Stimulated activated CD4-positive, alpha-beta T cell treated with anti-CD3 and anti-CD28 coated beads, Interleukin-1b, Interleukin-23, amount 100 ng/mL, for 4 hours (primary cell): ENCODE measurements at places on chromosomes 3 and 15.
A peak's percentile ranks its signal among the peaks of the same experiment; 100 is the strongest.

DNA sequence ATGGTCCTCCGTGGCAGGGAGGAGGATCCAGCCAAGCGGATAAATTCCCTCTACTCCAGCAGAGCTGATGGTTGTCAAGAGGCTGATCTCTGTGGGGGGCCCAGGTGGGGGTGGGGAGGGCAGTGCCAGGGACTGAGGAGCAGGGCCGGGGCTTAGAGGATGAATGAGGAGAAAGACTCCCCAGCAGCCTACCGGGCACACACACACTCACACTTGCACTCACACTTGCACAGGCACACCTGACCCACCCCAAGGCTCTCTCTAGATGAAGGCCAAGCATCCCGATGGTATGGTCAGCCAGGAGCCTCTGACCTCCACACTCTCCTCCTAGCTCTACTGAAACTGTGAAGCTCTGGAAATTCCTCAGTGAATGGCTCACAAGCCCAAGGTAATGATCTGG is 131.3 kb upstream of the PRR20G start:
- no peak for DNase-seq

DNA sequence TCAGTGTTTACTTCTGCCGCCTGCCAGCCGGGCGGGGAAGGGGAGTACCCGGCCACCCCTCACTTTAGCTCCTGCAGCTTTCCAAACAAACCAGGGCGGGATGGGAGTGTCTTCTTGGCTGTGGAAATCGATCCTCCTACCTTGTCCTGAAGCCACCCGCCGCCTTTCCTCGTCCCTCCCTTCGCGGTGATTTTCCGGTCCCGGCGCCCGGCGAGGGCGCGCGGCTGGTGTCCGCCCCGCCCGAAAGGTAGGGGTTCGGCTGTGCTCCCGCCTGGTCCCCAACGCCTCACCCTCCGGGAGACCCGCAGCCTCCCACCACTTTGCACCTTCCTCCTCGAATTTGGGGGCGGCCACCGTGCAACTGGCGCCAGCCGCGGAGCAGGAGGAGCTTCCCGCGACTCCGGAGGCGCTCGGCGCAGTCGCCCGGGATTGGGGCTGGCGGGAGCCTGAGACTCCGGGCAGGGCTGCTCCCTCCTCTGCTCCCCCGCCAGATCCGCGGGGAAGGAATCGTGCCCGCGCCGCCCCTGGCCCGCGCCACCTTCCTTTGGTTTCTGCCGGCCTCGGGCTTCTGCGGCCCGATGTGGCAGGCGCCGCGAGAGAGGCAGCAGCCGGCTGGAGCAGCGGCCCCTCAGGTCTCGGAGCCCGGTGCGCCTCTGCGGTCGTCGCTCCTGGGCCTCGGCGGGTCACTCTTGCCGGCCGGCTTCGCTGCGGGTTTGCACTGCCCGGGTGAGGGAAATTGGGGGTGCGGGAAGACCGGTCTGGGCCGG is 30.7 kb upstream of the ST3GAL6 start:
- DNase-seq = peak; percentile 3

GRCh38 chr3:16551342-16551976 is 38.0 kb upstream of the RFTN1 start:
- DNase-seq = no peak

DNA sequence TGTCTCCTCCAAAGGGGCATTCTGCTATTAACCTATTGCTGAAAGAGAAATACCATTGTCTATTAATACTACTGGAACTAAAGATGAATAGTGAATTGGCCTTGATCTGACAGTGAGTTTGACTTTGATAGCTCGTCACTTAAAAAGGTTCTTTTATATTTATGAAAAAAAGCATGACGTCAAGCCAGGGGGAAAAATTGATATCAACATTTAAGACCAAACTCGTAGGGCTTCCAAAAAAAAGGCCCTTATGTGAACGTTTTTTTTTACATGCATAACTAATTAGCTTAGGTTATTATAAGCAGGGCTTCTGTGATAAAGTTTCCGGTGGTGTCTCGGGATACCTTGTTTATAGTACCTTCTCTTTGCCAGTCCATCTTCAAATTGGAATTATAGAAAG is 63.3 kb upstream of the SAMMSON start:
- DNase-seq = no peak

GRCh38 chr3:27025718-27026117 is 343.5 kb downstream of the NEK10 start:
- no peak for DNase-seq

DNA sequence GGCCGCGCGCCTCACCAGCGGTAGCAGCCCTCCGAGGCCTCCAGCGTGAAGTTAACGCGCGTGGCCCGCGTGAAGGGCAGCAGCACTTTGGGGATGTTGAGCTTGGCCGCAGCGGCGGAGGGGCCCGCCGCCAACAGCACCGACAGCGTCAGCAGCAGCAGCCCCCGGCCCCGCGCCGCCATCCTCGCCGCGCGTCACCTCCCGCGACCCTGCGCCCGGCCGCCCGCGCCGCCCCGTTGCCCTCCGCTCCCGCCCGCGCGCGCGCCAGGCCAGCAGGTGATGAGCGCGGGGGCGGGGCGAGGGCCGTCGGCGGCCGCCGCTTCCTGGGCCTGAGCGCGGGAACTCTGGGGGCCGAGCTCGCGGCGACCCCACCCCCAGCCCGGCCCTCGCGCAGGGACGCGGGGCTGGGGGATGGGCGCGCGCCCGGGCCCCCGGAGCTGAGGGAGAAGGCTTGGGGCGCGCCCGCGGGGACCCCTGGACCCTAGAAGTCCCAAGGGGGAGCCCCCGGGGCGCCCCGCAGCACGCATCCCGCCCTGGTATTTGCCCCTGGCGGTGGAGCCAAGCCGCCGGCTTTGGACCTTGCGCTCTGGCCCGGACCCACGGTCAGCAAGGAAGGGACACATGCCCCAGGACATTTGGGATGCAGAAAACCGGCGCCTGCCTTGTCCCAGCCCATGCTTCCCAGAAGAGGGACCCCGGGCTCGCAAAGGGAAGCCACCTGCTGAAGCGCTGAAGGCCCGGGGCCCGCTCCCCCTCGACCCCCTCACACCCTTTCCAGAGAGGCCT is at the start of gene NUP210:
Gene NUP210 (minus strand): TSS at position 278 of the 786 bp plus-strand sequence. CDS start 96 bp downstream, at position 182.
- peak; percentile 27 for DNase-seq

DNA sequence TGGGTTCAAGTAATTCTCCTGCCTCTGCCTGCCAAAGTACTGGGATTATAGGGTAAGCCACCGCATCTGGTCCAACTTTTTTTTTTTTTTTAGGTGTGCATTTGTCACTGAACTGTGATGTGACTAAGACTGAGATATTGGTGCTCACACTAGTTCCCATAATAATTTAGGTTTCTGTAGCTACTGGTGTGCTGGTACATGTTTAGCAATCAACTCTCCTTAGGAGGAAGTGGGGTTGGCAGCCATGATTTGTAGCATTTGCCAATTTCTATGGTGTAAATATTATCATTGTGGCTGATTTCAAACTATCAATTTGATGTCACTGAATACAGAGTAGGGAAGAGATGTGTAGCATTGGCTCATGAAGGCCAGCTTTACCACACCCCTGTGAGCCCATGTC is 372.7 kb downstream of the EDEM1 start:
- no peak for DNase-seq

GRCh38 chr15:64673866-64674265 is 101.5 kb downstream of the RBPMS2 start:
- no peak for DNase-seq

DNA sequence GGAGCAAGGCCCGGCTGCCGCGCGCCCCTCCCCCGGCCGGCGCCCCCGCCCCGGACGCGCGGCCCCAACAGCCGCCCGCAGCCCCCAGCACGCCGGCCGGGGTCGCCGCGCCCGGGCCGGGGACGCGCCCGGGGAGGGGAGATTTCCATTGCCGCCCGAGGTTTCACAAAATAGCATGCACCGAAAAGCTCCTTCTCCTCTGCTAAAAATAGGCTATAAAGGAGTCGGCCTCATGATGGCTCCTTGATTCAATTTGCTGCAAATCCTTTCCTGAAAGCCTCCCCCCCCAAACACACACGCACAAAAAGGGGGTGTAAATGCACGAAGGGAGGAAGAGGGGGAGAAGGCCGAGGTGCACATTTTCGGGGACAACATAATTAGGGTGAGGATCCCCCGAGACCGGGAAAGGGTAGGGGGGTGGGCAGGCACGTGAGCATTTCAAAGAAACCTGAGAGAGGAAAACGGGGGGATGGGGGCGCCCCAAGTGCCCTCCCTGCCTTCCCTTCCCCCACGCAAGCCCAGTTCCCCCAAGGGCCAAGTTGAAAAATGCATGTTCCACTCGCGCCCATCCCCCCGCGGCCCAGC is 734 bp downstream of the TBL1XR1 start:
- DNase-seq = no peak

DNA sequence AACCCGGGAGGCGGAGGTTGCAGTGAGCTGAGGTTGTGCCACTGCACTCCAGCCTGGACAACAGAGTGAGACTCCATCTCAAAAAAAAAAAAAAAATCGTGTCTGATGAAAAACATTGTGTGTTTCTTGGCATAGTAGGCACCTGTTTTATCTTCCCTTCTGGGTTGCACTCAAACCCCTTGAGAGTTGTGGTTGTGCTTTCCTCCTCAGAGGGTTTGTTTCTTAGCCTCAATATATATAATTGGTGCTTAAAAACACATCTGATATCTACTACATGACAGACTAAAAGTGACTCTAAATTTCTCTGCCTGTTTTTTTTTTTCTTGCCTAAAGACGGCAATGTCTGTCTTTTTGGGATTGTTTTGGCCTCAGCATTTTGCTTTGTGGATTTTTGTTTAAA is 7.6 kb downstream of the NR1D2 start:
- no peak for DNase-seq

GRCh38 chr15:72307026-72307425 is 12.9 kb downstream of the CELF6 start:
- DNase-seq = no peak

DNA sequence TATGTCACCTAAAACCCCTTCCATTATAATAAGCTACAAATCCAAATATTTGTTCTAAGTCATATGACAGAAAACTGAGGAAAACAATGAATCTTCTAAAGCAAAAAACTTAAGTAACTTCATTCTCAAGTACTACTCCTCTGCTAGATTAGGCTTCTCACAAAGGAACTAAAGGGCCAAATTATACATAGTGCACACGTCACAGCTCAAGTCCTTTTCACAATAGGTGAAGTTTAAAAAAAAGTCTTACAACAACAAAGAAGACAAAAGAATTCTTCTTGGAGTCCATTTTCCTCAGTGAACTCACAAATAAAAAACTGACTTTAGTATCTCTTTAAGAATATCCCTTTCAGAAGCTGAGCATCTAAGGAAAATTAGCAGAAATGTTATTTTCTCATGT is 479.9 kb downstream of the MAGI1 start:
- DNase-seq = no peak

- DNase-seq = no peak
Observed at GRCh38 chr3:14672588-14672987, 2.4 kb upstream of the C3orf20 start.

DNA sequence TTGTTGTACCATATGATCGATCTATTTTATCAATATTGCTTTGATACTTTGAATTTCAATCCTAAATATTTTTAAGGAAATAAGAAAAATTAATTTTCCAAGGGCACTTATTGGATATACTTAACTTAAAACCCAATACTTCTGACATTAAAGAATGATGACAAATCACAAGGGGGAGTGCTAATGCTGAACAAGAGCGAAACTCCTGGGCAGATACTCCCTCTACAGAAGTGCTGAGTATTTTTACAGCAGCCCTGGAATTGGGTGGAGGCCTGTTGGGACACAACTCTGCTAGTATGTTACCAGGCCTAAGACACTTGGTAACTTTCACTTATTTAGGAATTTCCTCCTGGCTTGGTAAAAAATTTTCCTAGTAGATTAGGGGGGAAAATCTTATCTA is 46.2 kb downstream of the DENND6A start:
- no peak for DNase-seq

DNA sequence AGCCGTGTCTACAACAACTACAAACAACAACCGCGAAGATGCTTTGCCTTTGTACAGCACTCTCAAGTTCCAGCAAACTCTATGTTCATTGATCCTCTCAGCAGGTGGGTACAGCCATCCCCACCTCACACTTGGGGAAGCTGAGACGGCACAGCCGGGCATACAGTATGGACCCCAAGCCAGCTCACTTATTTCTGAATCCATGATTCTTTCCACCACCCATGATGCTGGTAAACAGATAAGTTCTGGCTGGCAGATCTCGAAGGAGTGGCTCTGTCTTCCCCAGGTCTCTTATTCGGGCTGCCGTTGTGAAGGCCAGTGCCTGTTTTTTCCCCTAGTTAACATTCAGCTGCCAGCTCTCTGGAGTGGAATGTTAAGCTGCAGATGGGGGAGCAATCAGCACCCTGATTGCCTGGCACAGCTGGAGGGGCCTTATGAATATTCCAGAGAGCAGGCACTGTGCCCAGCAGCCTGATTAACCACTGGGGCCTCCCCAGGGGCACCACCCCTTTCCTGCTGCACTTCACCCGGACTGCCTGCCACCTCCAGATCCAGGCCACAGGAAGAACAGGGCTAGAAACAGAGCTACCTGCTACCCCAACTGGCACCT is 73.2 kb downstream of the CORO2B start:
- no peak for DNase-seq

DNA sequence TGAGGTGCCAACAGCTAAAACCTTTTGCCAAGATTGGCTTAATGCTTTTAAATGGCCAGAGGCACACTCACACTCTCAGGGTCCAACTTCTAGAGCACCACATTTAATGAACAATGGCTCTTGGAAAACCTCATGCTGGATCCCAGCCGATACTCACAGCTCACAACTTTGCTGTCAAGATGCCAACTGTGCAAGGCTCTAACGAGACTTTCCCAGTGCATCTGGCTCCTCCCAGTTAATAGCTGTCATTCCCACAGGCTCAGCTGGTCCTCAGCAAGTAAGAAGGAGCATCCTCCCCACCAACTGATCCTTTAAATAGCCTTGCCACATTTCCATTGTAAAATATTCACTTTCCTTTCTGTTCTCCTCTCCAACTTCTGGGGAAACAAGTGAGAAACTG is 20.3 kb upstream of the FRMD4B start:
- DNase-seq = no peak

DNA sequence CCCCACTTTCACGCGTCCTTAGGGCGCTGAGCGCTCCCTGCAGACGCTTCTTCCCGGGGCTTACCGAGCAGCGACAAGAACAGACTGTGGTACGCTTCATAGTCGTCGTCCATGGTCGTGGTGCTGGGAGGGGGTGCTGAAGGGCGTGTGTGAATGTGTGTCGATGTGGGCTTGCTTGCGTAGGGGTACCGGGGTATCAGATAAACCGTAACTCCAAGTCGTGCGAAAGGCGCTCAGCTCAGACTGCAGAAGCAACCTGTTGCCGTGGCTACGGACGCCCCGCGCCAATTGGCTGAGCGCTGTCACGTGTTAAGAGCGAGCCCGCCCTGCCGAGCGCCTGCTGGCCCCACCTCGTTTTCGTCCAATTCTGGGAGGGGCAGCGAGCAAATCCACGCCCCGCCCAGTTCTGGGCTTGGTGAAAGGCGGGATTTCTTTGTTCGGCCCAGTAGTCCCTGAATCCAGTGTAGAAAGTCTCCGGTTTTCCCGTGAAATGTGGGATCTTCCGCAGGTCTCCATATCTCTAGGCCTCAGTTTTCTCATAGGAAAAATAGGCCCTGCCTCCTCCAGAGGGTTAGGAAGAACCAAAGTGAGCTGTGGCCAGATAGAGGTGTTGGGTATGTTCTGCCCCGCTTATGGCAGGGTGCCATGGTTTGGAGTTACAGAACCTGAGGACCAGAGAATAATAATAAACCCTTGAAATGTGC is at the start of gene EFCAB12:
Gene EFCAB12 (minus strand): TSS at position 261 of the 704 bp plus-strand sequence. CDS start 148 bp downstream, at position 113.
- DNase-seq = peak; percentile 82
